HT1080 (cell line): ENCODE measurements at places on chromosomes 3 and 15. TPM values are rescaled to one million over a fixed set of nuclear protein-coding genes. Genes with fewer than 3 reads are reported as not detected.

CHRNA3 gene
- total RNA-seq: not detected in 2 replicates

DUOXA1 gene
- total RNA-seq: 0.06 and 0.30 TPM in 2 replicates

LRCH3 gene
- 48.6 and 63.4 TPM in 2 replicates for total RNA-seq

CNOT10 gene
- total RNA-seq: 37.4 and 41.2 TPM in 2 replicates

PAK6 gene
- total RNA-seq: 0.02 and 0.03 TPM in 2 replicates

GPR176 gene
- total RNA-seq: 50.0 and 58.1 TPM in 2 replicates

TGM4 gene
- 0.03 TPM in 1 of 2 replicates, not detected in the other for total RNA-seq

AADACL2 gene
- total RNA-seq: not detected in 2 replicates

TRPM1 gene
- 0.03 TPM in 1 of 2 replicates, not detected in the other for total RNA-seq

ATP13A5 gene
- total RNA-seq: 0.03 TPM in 1 of 2 replicates, not detected in the other

PRR20G gene
- total RNA-seq: not detected in 2 replicates
